ENCODE measurements at places on chromosomes 6 and 20.

DNA sequence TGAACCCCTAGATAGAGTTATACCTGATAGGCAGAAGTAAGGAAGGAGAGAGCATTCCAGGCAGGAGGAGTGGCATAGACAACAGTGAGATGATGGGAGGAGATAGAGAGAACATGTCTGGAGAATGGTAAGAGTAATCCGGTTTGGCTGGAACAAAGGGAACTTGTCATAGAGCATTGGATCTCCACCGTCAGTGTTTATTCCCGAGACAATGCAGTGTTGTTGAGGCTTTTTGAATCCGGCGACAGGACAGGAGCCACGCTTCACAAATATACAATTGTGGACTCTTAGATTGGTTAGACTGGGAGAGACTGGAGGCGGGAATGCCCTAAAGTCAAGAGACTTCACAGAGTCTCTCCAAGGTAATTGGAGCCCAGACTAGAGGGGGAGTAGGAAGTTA lies 119.8 kb downstream of the ANKS1A start:
- DNase-seq: no peak

DNA sequence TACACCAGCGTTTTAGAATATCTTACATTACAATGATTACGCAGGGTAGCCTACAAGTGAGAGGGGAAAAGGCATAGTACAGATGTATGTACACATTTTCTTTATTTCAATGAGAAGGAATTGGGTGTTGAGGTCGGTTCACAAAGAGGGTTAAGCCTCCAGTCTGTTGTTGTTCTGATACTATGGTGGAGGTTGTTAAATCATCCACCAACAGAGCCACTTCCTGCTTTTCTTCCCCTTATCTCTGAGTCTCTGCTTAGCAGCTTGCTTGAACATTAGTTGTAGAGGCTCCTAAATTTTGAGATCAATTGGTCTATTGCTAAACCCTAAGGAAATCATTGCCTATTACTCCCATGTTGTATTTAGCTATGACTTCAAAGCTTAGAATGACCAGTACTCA lies 7.3 kb downstream of the RGS17 start:
- DNase-seq: no peak

DNA sequence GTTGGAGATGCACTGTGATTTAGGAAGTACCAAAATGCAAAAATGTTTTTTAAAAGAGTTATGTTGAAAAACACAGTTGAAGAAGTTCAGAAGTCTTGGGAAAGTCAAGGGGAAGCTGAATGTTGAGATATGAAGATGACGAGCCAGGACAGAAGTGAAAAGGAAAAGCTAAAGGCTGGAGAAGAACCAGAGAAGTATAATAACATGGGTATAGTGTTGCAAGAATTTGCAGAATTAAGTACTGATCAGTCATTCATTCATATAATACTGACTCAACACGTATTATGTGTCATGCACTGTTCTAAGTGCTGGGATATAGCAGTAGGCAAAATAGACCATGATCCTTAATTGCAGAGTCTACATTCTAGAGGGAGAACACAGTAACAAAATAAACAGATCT lies 432.8 kb downstream of the CDC5L start:
- peak; percentile 37 for DNase-seq

DNA sequence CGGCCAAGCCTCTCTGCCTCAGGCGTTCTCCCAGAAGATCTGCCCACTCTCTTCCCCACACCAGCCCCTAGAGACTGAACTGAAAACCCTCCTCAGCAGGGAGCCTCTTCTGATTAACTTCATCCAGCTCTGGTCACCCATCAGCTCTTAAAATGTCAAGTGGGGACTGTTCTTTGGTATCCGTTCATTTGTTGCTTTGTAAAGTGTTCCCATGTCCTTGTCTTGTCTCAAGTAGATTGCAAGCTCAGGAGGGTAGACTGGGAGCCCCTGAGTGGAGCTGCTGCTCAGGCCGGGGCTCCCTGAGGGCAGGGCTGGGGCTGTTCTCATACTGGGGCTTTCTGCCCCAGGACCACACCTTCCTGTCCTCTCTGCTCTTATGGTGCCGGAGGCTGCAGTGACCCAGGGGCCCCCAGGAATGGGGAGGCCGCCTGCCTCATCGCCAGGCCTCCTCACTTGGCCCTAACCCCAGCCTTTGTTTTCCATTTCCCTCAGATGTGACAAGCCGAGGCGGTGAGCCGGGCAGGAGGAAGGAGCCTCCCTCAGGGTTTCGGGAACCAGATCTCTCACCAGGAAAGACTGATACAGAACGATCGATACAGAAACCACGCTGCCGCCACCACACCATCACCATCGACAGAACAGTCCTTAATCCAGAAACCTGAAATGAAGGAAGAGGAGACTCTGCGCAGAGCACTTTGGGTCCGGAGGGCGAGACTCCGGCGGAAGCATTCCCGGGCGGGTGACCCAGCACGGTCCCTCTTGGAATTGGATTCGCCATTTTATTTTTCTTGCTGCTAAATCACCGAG lies 14.2 kb downstream of the VEGFA start:
- no peak for DNase-seq
